ENCODE measurements at places on chromosomes 4 and X.

- no peak for DNase-seq
Observed at GRCh38 chr4:104941661-104942062, 205.0 kb upstream of the TET2 start.

GRCh38 chr4:38666766-38667084 lies 2.7 kb downstream of the KLF3 start:
- DNase-seq = no peak

DNA sequence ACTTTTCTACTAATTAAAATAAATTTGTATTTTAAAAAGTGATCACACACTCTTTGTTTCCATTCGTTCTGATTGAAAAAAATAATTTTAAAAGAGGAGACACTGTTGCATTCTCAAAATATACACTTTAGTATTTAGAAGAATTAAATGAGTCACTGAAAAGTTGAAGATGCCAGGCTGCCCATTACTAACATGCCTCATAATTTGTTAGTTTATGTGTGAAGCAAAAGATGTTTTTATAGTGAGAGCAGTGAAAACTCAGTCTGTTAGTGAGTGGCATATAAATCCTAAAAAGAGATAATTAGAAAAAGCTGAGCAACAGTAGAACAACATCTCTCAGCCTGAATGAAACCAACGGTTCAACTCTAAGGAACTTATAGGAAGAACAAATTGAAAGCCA lies 143.4 kb downstream of the CDS1 start:
- no peak for DNase-seq

DNA sequence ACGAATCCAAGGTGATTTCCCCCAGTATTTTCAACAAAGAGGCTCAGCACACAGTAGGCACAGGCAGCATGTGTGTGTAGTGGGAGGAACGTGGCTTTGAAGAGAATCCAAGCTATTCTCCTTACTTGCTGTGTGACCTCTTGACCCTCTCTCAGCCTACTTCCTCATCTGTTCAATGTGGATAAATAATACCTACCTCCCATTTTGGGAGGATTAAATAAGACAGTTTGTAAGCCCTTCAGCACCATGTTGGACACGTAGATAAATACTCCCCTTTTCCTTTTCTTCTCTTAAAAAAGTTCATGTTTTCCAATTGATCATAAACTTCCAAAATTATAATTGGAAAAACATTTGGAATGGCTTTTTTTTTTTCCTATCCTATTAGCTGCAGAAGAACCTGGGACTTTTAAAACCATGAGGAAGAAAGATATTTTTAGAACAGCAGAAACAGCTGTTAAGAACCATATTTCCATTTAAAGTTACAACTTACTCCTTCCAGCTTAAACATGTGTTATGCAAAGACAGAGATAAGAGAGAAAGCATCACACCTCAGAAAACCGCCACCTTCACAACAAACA lies 56.1 kb upstream of the TMEM131L start:
- DNase-seq = no peak

- no peak for DNase-seq
Observed at GRCh38 chr4:1060121-1060520, 48.7 kb downstream of the FGFRL1 start.

GRCh38 chrX:48761674-48762471 lies at the start of gene GLOD5:
Gene GLOD5, plus strand, starts transcription at chrX:48761747. Its CDS starts 44 bp downstream, at chrX:48761791.
- DNase-seq = no peak

DNA sequence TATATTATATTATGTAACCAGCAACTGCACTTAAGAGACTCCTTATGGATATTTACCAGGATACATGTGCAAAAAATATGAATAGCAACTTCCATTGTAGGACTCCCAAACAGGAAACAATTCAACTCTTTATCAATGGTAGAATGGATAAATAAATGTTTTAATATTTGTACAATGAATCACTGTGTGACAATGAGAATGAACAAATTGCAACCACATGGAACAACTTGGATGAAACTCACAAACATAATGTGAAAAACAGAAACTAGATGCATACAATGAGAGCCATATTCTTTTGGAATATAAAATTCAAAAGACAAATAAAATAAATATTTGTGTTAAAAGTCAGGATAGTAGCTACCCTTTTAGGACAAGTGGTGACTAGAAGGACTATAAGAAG lies 1015.7 kb downstream of the TECRL start:
- DNase-seq = no peak

DNA sequence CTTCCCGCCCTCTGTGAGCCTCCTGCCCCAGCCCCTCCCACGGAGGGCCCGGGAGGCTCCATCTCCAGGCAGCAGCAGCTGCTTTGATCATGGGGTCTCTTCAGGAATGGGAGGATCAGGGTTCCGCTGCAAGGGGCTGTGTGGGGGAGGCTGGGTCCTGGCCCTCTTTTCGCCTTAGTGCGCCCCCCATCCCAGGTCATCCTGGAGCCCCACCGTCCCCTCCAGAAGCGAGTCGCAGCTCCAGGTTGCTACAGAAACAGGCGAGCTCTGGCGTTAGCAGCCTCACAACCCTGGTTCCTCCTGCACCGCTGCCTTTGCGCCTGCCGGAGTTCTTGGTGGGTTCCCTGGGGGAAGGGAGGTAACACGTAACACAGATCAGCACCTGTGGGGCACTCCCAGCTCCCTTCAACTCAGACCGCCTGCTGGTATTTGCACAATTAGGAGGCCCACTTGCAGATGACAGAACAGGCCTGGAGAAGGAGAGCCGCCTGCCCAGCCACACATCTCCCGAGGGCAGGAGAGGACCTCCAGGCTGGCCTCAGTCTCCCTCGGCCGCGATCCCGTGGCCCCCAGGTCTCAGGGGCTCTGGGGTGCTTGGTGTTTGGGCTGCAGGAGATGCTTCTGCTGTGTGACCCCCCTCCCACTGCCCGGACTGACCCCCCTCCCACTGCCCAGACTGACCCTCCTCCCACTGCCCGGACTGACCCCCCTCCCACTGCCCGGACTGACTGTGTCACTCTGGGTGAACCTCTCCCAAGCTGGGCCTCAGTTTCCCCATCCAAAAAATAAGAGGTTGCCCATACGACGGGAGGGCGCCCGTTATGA lies 64.2 kb upstream of the ADRA2C start:
- DNase-seq = no peak

DNA sequence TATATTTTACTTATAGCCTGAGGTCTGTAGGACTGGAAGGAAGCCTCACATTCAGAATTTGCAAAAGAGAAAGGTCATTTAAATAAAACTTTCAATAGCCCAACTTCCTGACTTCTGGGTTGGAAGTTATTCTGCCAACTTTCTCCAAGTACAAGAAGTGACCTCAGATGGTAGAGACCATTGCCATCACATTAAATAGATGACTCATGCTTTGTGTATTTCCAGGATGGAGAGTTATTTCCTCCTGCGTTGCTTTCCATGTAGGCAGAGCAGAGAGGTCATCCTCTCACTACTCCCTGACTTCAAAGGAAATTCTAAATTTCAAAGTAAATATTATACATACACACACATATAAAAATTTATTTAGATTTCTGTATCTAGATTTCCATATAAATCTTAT lies 73.0 kb upstream of the NR3C2 start:
- no peak for DNase-seq

- DNase-seq = no peak
Observed at GRCh38 chr4:54400188-54400587, 171.1 kb downstream of the PDGFRA start.

GRCh38 chrX:47483306-47484268 lies 565 bp upstream of the ZNF41 start:
- DNase-seq = no peak

- DNase-seq = no peak
Observed at GRCh38 chrX:10286195-10286594, 129.4 kb downstream of the CLCN4 start.

- DNase-seq = no peak
Observed at GRCh38 chr4:25723409-25723808, 67.8 kb downstream of the SLC34A2 start.

GRCh38 chr4:126182336-126182735 lies 867.6 kb downstream of the FAT4 start:
- DNase-seq = no peak

DNA sequence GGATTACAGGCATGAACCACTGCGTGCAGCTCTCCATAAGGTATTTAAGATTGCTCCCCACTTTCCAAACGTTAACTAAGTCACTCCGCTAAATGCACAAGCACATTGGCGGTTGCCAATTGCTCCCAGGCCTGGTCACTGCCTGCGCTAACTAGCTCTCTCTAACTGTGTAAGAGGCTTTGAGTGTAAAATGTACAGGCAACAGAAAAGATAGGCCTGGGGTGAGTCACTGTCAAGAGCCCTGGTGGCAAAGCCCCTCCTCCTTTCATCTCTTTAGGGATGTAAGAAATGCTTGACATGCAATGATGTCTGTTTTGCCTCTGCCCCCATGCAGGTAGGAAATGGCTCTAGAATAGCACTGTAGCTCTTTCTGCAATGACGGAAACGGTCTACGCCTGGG lies 329.7 kb upstream of the GATB start:
- DNase-seq = no peak

DNA sequence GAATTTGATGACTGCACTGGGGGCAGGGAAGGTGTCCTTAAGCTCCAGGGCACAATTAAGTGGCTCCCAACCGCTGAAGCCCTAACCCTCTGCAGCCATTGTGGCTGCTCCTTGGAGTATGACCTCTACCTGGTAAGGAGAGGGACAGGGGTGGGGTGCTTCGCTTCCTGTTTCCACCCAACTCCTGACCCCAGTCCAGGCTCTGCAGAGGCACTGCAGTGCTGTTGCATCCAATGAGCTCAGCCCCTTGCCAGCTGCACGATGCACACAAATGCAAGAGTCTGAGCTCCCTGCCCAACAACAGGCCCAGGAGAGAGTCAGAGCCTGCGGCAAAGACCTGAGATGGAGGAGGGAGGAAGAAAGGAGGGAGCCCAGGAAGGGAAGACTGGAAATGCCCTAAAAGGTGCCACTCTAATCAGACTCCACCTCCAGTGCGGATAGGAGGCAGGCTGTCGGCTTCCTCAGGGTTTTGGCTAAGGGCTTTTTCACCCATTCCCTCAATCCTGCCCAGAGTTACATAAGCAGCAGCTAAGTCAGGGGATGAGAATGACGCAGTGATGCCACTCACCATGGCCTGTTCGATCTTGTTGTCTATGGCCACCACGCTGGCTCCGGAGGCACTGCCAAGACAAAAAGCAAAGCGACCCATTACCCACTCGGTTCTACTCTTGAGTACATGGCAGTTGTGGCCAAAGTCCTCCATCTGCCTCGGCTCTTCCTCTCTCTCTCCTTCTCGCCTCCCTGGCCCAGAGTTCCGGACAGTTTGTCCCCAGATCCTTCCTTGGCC lies 60.1 kb downstream of the TSC22D3 start:
- DNase-seq = peak; percentile 49

GRCh38 chr4:2175990-2176698 lies 65.8 kb downstream of the HAUS3 start:
- no peak for DNase-seq

DNA sequence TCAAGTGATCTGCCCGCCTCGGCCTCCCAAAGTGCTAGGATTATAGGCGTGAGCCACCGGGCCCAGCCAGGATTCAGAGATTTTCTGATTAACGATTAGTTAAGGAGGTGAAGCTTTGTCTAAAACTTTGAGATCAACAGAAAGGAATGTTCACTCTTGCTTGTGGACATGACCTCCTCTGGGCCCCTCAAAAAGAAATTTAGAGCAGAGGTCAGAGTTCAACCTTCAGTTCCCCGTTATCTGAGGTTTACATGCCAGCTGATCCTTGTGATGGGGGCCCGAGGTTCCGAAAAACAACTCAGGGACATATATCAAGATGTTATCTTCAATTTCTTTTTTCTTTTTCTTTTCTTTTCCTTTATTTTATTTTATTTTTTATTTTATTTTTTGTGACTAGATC lies 54.6 kb downstream of the DDX3X start:
- DNase-seq = no peak

- DNase-seq = no peak
Observed at GRCh38 chr4:31156221-31156620, 436.1 kb downstream of the PCDH7 start.

- DNase-seq = no peak
Observed at GRCh38 chr4:35500812-35501211, 743.5 kb downstream of the ARAP2 start.
